RKO (cell line): ENCODE measurements at places on chromosomes 2 and 18.

DNA sequence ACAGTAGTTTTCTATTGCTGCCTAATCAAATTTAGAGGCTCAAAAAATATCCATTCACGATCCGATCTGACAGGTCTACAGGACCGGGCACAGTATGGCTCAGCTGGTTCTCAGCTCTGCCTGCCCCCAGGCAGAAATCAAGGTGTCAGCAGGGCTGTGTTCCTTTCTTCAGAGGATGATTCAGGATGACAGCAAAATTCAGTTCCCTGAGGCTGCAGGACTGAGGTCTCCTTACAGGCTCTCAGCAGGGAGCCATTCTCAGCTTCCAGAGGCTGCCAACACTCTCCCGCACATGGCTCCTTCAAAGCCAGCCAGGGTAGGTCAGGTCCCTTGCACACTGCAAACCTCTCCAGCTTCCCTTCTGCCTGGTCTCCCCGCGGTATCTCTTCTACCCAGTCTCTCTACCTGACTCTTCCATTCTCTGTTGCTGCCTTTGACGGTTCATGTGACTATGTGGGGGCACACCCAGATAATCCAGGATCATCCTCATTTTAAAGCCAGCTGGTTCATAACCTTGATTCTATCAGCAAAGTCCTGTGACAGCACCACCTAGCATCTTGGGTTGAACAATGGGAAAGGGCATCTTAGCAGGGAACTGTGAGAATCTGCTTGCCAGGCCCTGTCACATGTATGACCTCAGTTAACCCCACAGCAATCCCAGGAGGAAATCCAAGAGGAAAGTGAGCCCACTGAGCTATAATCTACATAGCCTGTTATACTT, 50.4 kb downstream of the UXS1 start:
- DNase-seq = no peak

- DNase-seq = no peak
Measured at GRCh38 chr2:141611176-141611571, 519.6 kb downstream of the LRP1B start.

DNA sequence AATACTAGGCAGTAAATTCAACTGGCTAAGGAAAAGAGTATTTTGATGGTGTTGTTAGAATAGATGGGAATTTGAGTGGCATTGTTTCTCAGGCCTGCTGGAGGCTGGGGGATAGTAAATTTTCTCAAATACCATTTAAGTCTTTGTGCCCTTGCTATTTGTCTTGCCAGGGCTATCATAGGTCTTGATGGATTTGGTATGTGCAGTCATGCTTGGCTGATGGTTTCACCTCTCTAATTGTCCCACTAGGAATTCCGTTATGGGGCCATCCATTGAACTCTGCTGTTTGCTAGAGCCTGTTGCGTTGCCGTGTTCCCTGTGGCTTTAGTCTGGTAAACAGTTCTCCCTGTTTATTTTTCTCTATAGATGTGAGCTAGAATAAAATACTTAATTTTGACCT, 438.1 kb upstream of the FAM98A start:
- no peak for DNase-seq

GRCh38 chr2:10287761-10288160, 14.9 kb upstream of the HPCAL1 start:
- DNase-seq = no peak

GRCh38 chr2:27249159-27249890, 13.5 kb downstream of the SLC30A3 start:
- DNase-seq = no peak

- no peak for DNase-seq
Measured at GRCh38 chr2:68125821-68126220, 31.9 kb upstream of the PNO1 start.
